AG08396 (cell line): ENCODE measurements at places on chromosomes 6 and 20.

DNA sequence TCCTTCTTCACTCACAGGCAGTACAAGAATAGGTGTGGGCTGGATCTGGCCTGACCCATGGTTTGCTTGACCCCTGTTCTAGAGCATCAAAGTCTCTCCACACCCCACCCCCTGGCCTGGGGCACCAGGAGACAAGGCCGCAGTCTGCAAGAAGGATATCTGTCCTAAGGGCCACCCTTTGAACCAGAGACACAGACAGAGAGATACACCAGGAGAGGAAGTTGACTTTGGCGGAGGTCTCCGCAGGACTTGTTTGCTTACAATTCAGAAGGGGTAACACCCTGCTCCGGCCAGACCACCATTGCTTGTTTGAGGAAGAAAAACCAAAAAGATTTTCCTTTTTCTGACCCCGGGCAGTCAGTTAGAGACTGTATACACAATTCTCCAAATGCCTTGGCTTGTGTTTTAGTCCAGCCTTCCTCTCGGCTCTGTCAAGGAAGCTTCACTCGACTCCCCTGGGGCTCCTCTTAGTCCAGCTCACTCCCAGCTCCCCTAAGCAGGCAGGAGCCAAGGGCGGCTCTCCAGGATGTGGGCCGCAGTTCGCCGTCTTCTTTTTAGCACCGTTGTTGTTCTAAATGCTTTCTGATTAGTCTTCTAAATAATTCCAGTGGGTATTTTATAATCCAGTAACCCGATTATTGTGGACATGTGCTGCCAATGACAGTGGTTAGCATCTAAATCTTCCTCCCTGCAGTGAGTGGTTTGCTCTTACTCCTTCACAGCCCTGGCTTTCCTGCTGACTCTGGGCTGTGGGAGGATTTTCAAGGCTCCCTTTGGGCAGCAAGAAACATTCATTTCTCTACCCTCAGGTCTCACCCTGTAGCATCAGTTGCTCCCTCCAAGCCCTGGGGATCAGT, 58.6 kb upstream of the MRPS10 start:
- no peak for DNase-seq

- DNase-seq = no peak
Observed at GRCh38 chr6:105561486-105561885, 158.6 kb upstream of the PREP start.

DNA sequence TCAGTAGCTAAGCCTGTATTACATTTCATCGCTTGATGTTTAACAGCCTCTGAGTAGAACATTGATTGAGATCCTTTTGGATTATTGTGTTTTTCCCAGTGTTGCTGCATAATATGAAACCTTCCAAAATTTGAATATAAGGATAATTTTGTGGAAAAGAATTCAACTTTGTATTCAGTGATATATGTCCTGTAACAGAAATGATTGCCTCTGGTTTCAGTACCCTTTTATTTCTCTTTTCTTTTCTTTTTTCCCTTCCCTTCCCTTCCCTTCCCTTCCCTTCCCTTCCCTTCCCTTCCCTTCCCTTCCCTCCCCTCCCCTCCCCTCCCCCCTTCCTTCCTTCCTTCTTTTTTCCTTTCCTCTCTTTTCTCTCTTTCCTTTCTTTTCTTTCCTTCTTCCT, 74.6 kb downstream of the UTRN start:
- DNase-seq = no peak

GRCh38 chr6:14274546-14275492, 157.2 kb downstream of the CD83 start:
- DNase-seq = no peak

DNA sequence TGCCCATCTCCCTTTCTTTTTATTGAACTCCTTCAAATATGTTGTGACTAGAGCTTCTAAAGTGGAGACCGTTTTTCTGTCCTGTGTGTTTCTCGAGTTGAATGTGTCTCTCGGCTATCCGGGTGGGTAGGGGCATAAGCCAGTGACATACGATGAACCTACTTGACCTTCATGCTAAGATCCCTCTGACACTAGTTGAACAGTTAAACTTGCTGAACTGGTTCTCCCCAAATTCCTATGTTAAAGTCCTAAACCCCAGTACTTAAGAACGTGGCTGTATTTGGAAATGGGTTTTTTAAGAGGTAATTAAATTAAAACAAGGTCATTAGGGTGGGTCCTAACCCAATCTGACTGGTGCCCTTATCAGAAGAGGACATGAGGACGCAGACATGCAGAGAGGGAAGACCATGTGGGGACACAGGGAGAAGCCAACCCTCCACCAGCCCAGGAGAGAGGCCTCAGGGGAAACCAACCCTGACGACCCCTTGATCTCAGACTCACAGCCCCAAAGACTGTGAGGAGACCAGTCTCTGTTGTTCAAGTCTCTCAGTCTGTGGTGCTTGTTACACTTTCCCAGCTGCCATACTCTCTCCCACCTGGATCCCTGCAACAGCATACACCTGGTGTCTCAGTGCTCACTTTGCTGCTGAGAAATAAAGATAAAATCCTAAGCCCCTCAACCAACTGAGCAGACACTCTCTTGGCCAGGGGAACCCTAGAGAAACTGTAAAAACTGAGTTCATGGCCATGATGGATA, 208.4 kb downstream of the MYLK4 start:
- no peak for DNase-seq

- DNase-seq = no peak
Observed at GRCh38 chr6:56346958-56347357, 99.6 kb upstream of the COL21A1 start.

- DNase-seq = no peak
Observed at GRCh38 chr6:154566866-154567265, 56.4 kb upstream of the CNKSR3 start.

GRCh38 chr6:157982563-157983405, 1.1 kb downstream of the SYNJ2 start:
- DNase-seq = peak; percentile 47

GRCh38 chr20:40813029-40813431, 124.0 kb upstream of the MAFB start:
- DNase-seq = peak; percentile 24

DNA sequence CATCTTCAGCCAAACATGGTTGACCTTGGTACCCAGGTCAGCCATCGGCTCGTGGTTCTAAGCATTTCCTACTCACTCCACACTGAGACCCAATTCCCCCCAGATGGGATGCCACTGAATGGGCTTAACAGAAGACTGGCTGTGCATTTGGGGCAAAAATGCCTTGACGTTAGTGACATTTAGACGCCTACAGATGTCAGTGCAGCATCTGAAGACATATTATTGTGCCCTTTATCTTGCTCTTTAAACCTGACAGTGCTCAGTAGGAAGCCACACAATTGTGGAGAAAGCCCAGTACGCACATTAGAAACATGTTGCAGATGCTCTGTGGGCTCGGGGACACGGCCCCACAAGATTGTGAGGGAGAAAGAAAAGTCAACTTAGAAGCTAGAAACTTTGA, 414.7 kb downstream of the PTPRT start:
- no peak for DNase-seq

DNA sequence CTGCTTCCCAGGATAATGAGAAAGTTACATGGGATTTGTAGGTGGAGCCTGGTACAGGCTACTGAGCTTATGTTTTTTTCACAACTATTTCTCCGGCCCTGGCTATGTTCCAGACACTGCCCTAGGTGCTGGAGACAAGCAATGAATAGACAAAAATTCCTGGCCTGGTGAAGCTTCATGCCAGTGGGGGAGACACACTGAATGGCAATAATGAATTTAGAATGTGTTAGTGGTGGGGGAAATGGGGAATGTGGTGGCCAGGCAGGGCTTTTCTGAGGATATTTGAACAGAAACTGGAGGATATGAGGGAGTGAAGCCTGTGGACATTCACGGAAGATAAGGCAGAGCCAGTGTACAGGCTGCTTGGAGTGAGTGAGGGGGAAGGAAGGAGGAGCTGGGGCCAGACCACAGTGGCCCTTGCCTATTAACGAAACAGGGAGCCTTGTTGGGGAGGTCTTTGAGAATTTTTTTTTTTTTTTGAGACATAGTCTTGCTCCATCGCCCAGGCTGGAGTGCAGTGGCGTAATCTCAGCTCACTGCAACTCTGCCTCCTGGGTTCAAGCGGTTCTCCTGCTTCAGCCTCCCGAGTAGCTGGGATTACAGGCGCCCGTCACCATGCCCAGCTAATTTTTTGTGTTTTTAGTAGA, 6.6 kb downstream of the FOXS1 start:
- no peak for DNase-seq

- DNase-seq = no peak
Observed at GRCh38 chr20:31764641-31765305, 25.7 kb downstream of the TPX2 start.

DNA sequence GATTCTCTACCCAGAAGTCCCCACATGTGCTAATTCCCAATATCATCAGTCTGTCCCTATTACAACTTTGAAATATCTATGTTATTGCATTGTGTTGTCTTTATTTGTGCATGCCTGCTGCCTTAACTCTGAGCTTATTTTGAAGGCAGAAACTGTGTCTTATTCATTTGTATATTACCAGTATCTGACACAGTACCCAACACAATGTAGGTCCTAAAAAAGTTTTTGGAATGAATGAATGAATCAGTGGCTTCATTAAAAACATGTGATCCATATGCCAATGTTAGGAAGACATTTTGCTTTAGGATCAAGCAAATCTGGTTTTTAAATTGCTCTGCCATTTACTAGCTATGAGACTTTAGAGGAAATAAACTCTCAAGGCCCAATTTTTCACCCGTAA, 420.4 kb downstream of the CBLN4 start:
- no peak for DNase-seq

- no peak for DNase-seq
Observed at GRCh38 chr6:88290411-88290810, 124.3 kb upstream of the CNR1 start.

DNA sequence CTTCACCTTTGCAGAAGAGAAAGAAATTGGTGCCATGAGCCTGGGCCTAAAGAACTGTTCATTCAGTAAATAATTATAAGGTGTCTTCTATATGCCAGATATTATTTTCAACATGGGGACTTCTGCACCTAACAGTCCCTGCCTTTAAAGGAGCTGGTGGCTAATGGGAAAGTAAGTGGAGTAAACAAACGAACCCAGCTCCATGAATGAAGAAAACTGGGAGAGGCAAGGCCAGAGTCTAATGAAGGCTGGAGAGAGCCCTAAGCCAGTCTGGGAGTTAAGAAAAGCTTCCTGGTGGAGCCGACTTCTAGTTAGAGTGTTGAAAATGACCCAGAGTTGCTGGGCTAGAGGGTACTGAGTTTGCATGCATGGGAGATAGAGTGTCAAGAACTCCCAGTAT, 24.2 kb upstream of the EFHC1 start:
- no peak for DNase-seq

GRCh38 chr6:11650025-11650696, 112.6 kb downstream of the TMEM170B start:
- DNase-seq = peak; percentile 40

GRCh38 chr6:70124882-70125545, 177.9 kb downstream of the COL9A1 start:
- DNase-seq = no peak

DNA sequence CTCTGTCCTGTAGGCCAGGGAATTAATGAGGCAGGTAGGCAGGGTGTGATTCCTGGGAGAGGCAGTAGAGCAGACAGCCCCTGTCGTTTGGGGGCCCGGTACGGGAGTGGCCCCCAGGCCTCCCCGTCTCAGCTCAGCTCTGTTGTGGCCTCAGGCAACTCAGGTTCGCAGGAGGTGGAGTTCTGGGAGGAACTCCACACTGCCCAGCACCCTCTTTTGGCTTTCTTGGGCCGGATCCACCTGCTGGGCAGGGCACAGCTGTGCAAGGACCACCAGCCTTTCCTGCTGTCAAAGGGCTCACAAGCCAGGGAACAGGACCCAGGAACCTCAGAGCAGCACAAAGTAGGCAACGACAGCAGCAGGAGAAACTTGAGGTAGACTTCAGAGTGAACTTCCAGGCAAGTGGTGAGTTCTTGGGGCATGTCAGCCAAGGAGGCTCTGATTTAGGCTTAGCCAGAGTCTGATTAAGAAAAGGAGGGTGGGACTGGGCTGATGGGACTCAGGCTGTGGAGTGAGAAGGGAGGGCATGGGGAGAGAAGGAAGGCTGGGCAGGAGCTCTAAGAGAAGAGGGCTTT, 36.9 kb downstream of the RAB44 start:
- DNase-seq = no peak
